ENCODE measurements at places on chromosomes 7 and 10.

DNA sequence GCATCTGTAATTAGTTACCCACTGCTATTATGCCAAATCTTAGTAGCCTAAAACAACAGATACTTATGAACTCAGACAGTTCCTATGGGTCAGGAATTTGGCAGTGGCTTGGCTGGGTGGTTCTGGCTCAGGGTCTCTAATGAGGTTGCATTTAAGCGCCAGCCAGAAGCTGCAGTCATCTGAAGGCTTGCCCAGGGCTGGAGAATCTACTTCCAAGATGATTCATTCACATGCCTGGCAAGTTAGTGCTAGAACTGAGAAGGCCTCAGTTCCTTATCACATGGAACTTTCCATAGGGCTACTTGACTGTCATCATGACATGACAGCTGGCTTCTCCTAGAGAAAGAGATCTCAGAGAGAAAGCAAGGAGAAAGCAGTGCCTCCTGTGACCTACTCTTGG, 121.3 kb downstream of the AVL9 start:
- no peak for DNase-seq

DNA sequence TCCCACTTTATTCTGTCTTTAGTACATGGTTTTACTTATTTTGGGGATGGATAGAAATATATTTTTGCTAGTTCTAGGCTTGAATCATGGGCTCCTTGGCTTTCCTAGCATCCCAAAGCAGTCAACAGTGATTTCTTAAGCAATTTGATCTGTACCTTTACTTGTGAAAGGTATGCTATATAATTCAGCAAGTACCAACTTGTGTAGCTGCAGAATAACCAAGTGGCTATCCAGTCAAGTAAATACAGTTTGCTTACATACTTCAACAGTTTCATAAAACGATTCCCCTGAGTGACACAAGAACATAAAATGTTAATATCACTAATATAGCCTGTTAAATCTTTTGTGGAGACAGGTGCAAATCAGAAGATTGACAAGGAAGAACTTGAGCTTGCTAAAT, 67.2 kb downstream of the PODXL start:
- DNase-seq = no peak

- DNase-seq = no peak
These were observed 60.3 kb upstream of the PLXNA4 start for GRCh38 chr7:132636581-132636980.

DNA sequence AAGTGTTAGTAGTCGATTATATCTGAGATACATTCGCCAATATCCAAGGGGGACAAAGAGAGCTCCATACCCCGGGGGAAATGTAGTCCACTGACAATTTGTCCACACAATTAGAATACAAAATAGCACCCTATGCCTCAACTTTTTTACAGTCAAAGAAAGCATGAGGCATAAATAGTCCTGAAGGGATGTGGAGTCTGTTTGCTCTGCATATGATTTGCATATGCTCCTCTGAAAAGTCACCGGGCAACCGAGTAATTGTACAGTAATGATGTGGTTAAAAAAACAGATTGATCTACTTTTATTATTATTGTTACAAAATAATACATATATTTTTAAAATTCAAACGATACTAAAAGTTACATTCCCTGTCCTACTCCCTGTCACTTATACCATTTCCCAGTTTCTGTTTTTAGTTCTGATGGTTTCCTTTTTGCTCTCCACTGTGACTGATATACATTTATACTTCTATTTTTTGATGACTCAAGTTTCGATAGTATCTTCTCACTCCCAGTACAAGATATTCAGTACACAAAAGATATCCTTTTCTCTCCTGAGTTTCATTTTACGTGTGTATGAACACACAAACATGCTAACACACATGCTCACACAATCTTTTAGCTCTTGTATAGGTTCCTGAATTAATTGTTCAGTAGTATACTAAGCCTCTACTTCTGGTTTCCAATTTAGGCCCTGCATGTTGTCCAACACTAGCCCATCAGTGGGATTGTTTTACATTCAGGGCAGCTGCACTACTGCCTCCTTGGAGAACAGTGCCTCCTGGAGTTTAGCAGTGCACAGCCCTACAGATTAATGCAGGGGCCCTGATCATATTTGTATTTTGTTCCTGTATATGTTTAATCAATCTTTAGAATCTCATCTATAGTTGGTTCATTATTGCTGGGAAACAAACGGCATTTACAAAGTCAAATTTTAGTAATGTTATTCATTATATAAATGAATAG, 130.9 kb downstream of the TES start:
- DNase-seq = no peak

DNA sequence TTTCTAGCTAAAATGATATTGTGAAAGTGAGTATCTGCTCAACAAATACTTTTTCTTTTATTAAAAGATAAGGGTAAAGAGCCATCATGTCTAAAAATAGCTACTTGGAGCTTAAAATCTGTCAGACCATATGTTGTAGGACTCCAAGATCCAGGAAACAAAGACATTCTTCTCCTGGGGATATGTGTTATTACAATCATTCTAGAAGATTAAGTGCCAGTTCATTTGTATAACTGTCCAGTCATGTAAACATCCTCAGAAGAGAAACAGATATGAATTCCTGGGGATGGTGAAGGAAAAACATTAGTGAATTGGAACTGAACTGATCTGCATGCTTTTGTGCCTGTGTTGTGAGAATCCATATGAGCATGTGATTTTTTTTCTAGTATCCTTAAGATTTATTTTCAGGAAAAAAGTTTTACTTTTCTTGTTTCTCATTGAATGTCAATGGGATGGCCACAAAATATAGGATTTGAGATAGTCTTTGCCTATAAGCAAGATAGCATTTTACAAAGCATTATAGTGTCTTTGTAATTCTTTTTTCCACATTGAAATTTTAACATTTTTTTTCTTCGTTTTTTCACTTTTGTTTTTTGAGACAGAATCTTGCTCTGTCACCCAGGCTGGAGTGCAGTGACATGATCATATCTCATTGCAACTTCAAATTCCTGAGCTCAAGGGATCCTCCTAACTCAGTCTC, 14.4 kb upstream of the MTERF1 start:
- no peak for DNase-seq

GRCh38 chr7:107276220-107276827, 107.5 kb downstream of the HBP1 start:
- no peak for DNase-seq

GRCh38 chr7:30789334-30789711, 18.1 kb downstream of the MINDY4 start:
- no peak for DNase-seq

- no peak for DNase-seq
These were observed 43.9 kb downstream of the CUX1 start for GRCh38 chr7:101861218-101861775.

Data from activated T-cell treated with anti-CD3 and anti-CD28 coated beads, Interleukin-2, amount 50 U/mL, for 72 hours (primary cell).